IPS-NIHi11 (cell line): ENCODE measurements at places on chromosomes 1 and 21.

- DNase-seq, result peak; percentile 15
Observed at GRCh38 chr1:50735443-50735842, 224.6 kb downstream of the FAF1 start.

DNA sequence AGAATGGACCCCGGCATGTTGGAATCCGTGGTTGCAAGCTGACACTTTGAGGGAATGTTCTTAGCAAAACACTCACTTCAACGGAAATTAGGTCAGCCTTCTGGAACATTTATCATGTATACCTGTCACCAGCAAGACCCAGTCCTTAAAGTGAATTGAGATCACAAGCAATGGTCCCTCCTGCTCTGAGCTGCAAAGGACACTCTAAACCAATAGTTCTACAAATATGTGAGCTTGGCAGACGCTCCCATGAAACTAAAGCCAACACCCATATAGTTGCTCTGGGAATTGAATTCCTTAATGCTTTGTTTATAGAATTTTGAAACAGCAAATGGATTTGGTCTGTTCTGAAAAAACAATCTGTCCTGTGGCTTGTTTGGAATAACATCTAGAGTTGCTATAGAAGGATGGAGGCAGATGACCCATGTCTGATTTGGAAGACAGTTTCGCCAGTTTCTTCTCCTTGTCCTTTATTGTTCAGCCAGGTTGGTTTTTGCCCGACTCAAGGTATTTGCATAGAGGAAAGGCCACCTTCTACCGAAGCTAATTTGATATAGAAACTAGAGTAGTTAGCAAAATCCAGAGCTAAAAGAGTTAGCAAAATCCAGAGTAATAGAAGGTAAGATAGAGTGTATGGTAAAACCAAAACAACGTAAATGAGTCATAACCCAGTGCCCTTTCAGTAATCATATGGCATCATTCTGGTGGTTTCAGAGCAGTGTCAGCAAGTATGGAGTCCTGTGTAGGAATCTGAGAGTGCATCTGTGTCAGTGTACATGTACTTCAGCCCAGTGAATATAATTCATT is 236.2 kb downstream of the NFIA start:
- DNase-seq, result peak; percentile 31

- no peak for DNase-seq
Observed at GRCh38 chr1:157399984-157400382, 152.3 kb downstream of the FCRL5 start.

DNA sequence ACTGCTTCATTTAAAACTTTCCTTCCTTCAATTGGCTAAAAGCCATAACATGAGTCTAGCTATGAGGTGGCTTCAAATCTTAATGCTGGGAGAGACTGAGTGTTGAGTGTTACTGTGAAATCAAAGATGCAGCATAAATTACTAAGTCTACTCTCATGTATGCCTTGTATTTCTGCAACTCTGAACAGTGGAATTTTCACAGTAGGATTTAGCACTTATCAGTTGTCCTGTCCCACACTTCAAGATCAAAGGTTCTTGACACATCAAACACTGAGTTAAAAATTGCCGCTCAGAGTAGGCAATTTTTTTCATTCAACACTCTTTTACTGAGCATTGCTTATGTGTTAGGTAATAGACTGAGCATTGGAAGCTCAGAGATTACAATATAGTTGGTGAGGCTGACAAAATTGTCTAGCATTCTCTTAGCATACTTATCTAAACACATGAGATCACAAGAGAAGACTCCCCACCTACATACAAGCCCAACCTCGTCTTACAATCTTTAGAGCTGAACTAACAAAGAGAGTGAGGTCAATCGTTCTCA is 56.4 kb upstream of the ADORA3 start:
- no peak for DNase-seq

- DNase-seq, result no peak
Observed at GRCh38 chr1:1213345-1214265, at the start of gene TNFRSF4. TNFRSF4 (minus strand) TSS chr1:1214153; CDS start chr1:1214127, 26 bp downstream.

GRCh38 chr1:212607206-212607912 is 1.2 kb upstream of the ATF3 start:
- no peak for DNase-seq

DNA sequence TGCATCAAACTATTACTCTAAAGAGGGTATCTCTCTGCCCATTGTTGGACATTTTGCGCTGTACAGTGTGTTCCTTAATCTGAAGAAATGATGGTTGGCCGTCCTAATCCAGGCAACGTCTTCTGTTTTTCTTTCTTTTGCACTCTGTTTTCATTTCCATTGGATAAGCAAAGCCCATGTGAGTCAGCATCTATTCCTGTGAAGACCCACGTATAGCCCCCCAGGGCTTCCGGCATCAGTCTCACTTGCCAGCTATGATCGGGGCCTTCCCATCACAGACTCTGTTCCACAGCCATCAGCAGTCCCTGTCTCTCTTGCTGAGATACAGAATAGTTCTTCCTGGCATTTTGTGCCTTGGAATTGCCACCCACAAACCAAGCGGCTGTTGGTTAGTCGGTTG is 29.2 kb upstream of the BRDT start:
- no peak for DNase-seq

GRCh38 chr1:22320587-22321344 is 130.9 kb upstream of the ZBTB40 start:
- no peak for DNase-seq

DNA sequence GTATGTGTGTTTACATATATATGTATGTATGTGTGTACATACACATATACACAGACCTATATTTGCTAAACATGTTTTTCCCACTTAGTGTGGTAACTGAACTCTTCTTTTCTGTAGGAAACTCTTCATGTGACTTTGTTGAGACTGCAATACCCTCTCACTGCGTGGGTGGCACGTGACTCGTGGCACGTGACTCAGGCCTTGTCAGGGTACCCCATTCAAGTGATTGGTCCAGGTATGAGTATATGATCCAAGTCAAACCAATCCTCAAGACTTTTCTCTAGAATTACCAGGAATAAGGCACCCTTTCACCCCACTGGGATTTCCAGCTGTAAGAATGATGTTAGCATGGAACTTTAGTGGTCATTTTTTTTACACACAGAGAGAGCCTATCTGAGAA is 149.2 kb upstream of the KCNK2 start:
- DNase-seq, result no peak

DNA sequence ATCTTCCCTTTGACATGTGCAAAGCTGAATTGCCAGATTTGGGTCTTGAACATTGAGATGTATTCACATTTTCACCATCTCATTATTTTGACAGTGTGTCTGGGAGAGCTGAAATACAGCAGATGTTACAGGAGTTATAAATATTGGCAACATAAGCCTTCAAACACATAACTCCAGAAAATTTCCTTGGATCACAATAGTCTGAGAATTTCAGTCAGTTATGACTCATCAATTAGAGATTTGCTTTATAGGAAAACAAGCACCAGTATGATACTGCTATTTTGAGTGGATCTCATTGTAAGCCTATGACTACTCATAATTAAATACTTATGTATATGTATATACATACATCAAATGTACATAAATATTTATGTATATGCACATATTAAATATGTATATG is 1171.8 kb downstream of the AMY1C start:
- no peak for DNase-seq

- DNase-seq, result no peak
Observed at GRCh38 chr1:182889997-182890396, 50.9 kb downstream of the DHX9 start.

DNA sequence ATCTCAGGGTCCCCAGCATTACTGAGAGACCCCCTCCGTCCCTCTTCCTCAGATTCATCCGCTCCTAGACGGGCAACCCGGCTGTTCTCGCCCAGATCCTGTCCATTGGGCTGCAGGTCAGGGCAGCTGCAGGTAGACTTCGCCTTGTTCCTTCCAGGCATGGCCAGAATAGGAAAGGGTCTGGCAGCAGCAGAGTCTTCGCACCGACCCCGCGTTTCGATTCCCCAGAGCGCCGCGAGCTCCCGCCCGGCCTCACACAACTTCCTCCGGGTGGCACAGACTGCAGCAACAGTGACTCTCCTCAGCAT is 265 bp downstream of the NRDC start:
- DNase-seq, result peak; percentile 37

DNA sequence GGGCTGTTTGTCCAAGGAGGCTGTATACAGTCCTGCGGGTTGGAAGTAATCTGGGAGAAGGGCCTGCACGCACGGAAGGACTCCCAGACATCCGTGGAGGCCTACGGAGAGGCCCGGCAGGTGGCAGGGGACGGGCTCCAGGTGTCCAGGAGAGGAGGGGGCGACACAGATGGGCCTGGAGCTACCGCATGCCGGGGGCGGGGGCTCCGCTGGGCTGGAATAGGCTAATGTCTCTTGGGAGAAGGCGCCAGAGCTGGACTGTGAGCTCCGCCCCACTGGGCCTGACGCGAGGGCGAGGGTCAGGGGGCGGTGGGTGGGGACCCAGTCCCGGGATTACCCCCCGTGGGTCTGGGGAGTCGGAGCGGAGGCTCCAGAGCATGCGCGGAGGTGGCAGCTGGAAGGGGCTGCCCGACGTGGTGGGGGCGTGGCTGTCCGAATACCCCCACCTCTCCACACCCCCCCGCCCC is 659 bp downstream of the AGO1 start:
- DNase-seq, result peak; percentile 89

GRCh38 chr1:164781972-164782371 is 223.0 kb downstream of the PBX1 start:
- no peak for DNase-seq

- no peak for DNase-seq
Observed at GRCh38 chr1:166570954-166571353, 268.3 kb upstream of the POGK start.

DNA sequence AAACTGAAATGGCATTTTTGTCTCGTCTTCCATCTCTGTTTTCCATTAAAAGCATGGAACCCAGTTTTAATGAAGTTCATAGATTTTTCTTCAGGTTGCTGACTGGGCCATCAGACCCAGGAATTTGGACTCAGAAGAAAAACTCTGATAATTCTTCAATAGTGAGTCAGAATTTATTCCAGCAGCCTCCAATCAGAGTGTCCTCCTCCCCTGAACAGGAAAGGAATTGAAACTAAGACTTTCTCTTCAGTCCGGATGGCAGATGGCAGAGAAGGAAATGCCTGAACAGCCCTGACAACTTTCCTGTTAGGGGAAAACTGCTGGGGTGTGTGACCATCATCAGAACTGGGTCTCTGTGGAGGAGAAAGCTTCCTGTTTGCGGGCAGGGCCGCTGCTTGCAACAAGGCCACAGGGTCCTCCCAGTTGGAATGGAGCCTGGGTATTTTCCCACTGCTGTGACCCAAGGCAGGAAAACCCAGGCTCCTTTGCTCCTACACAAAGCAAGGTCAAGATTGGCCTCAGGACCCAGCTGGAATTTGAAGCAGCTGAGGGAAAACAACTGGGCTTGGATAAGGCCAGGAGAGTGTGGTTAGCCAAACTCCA is 20.7 kb downstream of the CD34 start:
- DNase-seq, result no peak

DNA sequence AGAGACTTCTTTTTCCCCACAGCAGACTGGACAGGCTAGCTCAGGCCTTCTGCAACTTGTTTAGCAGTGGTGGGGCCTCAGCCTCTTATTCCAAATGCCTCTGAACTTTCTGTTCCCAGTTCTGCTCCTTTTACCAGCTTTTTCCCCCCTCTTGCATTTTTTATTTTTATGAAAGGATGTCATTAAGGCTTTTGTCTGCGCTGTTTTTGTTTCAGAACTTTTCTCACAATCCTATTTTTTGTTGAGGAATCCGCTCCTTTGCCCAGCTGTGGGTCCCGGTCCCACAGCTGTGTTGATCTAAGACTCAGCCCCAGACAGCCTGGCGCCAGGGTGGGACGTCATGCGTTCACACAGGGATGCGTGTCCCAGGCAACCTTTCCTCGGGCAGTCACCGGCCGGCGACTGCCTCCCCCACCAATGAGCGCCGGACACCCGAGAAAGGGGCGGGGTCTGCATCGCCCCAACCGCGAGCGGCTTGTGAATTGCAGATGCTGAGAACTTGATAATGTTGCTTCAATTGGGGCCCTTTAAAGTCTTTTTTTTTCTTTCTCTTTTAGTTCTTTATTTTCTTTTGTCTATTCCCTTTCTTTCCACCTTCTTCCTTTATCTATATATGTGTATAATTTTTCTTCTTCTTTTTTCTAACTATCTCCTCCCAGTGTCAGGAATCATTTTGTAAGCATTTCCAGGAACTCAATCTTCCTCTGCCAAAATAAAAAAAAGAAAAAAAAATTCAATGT is 3.0 kb upstream of the ID3 start:
- peak; percentile 86 for DNase-seq

- DNase-seq, result no peak
Observed at GRCh38 chr21:39104911-39105310, 78.3 kb downstream of the PSMG1 start.

- no peak for DNase-seq
Observed at GRCh38 chr1:31000301-31000700, 65.2 kb downstream of the PUM1 start.

- no peak for DNase-seq
Observed at GRCh38 chr1:42096554-42096953, 56.7 kb upstream of the GUCA2B start.

GRCh38 chr1:230137337-230137815 is 70.3 kb downstream of the GALNT2 start:
- DNase-seq, result no peak

- DNase-seq, result no peak
Observed at GRCh38 chr1:29800522-29800956, 564.2 kb downstream of the PTPRU start.

GRCh38 chr1:247360116-247360898 is 28.6 kb upstream of the ZNF496 start:
- no peak for DNase-seq

DNA sequence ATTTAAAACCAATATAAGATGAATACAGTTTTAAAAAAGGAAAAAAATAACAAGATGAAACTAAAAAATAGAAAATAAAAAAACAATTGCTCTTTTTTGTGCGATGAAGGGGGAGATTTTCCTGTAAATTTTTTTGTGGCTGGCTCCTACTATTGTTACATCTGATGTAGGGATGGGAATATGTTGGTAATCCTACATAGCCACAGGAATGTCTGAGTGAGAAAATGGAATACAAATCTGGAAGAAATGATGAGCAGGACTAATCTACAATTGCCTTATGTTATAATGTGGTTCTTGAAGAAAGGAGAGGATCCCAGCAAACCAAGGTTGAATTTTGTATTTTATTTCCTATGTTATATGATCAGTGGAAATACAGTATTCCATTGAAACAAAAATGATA is 40.9 kb downstream of the ATP6V1G3 start:
- no peak for DNase-seq
